ENCODE measurements at places on chromosomes 12 and 14.

- no peak for DNase-seq
Observed at GRCh38 chr14:50794068-50794645, 36.8 kb downstream of the NIN start.

DNA sequence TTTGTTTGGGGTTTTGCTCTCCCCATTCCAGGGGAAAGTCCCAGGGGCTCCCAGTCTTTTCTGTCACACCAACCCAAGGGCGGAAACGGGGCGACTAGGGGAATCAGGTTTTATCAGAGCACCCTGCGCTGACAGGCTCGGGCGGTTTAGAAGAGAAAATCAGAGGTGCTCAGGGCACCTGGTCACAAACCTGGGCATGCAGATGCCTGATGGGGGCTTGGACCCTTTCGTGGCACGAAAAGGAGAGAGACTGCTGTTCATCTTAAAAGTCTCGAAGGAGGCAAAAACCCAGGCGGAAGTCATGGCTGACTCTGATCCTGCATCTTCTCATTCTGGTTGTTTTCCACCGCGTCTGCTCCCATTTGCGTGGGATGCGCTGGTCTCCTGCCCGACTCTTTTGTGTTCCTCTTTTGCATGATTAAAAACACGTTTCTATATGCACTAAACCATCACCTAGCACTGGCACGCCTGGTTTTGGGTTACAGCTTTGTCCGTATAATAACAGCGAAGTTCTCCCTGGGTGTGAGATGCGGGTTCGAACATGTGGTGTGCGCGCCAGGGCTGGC, 13.2 kb downstream of the OTX2 start:
- DNase-seq = no peak

GRCh38 chr12:108004319-108004718, 124.8 kb upstream of the WSCD2 start:
- DNase-seq = no peak

- DNase-seq = no peak
Observed at GRCh38 chr12:28059668-28060067, 87.1 kb upstream of the PTHLH start.

DNA sequence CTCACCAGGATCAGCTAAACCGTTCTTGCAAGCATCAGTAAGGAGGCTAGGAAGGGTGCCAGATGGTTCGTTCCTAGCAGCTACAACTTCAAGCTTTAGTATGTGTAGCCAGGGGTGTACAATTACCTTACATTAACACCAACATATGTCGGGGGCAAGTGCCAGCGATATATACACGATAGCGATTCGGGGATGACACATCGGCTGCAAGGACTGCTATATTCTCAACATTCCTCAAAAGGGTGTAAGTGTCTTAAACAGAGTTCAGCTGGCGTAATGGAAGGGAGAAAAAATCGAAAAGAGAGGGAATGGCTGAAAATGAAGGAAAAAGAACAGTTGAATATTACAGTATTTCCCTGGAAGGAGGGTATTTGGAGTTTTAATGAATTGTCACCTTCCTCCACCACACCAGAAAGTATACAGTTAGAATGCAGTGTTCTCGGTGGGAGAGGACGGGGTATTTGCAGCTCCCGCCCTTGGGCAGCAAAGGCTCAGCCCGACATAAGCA, 545 bp downstream of the LIMA1 start:
- no peak for DNase-seq

DNA sequence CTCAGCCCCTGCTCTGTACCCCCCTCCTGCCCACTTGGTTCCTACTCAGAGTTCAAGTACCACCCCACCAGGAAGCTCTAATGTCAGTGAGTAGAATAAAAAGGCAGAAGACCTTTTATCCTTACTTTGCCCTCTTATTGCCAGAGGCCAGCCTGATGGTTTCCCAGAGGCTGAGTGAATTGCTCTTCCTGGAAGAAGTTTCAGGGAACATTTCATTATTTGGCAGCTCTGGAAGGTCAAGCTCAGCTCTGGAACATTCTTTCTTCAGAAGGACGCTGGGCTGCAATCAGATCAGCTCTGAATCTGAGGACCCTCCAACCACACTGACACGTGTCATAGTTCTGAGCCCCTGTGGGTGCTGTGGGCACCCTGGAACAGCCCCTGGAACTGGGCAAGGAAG, 188.9 kb downstream of the ETV6 start:
- DNase-seq = no peak

DNA sequence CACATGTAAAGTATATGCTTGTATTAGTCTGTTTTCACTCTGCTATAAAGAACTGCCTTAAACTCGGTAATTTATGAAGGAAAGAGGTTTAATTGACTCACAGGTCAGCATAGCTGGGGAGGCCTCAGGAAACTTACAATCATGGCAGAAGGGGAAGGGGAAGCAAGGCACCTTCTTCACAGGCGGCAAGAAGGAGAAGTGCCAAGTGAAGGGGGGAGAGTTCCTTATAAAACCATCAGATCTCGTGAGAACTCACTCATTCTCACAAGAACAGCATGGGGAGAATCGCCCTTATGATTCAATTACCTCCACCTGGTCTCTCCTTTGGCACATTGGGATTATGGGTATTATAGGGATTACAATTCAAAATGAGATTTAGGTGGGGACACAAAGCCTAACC, 229.5 kb upstream of the PLXNC1 start:
- DNase-seq = no peak

DNA sequence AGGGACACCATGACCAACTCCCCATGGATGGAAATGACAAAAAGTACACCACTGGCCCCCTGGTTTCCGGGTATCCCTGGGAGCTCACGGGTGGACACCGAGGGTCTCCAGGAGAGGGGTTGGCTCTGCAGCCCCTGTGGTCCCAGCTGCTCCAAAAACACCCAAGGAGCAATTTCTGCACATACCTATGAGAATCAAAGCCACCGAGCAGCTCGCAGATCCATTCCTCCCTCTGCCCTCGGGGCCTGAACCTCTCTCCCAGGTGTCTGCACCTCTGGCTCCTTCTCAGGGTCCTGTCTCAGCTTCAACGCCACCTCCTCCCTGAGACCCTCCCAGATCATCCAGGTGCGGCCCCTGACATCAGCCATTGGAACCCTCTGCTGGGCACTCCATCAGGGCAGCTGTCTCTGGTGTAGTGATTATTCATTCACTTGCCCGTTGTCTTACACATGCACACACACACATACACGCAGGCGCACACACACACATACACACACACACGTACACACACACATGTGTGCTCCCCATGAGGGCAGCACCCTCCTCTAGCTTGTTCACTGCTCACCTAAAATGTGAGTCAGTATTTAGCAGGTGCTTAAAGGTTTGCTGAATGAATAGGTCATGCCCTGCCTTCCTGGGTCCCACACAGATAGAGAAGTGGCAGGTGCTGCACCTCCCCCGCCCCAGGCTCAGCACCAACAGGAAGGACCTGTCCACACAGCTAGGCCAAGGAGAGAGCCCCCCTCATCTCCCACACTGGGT, 5.9 kb downstream of the RIMBP2 start:
- no peak for DNase-seq

GRCh38 chr14:92590941-92591340, 77.4 kb downstream of the RIN3 start:
- DNase-seq = no peak

- DNase-seq = no peak
Observed at GRCh38 chr14:74652541-74652940, 40.5 kb upstream of the LTBP2 start.

- DNase-seq = no peak
Observed at GRCh38 chr12:88844426-88844825, 264.2 kb upstream of the KITLG start.

DNA sequence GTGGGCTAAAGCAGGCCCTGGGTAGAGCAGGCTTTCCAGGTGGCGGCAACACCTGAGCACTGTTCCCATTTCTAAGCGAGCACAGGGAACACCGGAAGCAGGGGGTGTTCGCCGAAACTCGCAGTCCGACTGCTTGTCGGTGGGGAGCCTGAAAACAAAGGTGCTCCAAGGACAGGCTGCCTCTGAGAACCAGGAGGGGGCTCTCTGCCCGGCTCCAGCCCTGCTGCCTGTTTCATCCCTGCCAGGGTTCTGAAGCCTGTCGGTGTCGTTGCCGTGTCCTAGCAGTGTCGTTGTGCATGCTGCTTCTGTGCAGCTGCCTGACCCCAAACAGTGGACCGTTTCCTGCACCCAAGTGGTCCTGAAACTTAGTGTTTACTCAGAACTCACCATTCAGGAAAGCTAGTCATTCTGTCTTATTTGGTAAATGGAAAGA, 21.8 kb downstream of the CCNK start:
- DNase-seq = no peak

GRCh38 chr14:104795781-104796686, 486 bp upstream of the AKT1 start:
- no peak for DNase-seq

- DNase-seq = no peak
Observed at GRCh38 chr12:122527478-122527944, 462 bp downstream of the KNTC1 start.

GRCh38 chr12:85310025-85310424, 30.0 kb downstream of the ALX1 start:
- DNase-seq = no peak

Measured in activated CD8-positive, alpha-beta memory T cell treated with anti-CD3 and anti-CD28 coated beads for 4 hours (primary cell).